PC-9 (cell line): ENCODE measurements at places on chromosomes 11 and 22. TPM values are rescaled to one million over a fixed set of nuclear protein-coding genes. Genes with fewer than 3 reads are reported as not detected.
A peak's percentile ranks its signal among the peaks of the same experiment; 100 is the strongest.

DNA sequence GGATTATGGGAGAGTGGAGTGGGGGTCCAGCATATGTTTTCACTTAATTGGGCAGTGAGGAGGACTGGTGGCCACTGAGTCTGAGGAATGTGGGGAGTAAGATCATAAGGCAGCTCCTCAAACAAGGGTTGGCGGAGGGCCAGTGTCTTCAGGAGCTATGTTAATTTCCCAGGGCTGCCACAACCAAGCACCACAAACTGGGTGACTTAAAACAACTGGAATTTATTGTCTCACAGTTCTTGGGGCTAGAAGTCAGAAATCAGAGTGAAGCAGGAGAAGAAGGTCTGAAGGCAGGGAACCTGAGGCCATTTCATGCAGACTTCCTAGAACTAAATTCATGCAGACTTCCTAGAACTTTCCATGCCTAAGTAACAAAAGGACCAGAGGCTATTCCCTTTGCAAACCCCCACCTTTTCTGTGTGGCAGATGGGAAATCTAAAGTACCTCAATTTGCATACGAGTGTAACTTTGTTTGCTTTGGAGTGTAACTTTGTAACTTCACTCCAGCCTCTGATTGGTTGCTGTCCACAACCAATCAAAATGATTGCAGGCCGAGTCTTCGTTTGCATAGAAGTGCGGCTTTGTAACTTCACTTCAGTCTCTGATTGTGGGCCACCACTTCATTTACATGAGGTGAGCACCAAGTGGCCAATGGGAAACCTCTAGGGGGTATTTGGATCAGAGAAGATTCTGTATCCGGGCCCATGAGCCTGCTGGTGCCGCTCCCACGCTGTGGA lies 50.5 kb upstream of the ZBED5 start:
- peak; percentile 40 for DNase-seq

- no peak for DNase-seq
Observed at GRCh38 chr11:28457481-28458065, 349.4 kb downstream of the METTL15 start.

RTN4R gene
- total RNA-seq: 5.0 and 7.0 TPM in 2 replicates

GRCh38 chr11:96151501-96151900 lies 191.5 kb downstream of the MAML2 start:
- no peak for DNase-seq

GRCh38 chr11:73221451-73221850 lies 3.4 kb downstream of the P2RY2 start:
- DNase-seq: no peak

INS gene
- not detected in 2 replicates for total RNA-seq

TMA7B gene
- not detected in 2 replicates for total RNA-seq

F2 gene
- total RNA-seq: 0.20 TPM in 1 of 2 replicates, not detected in the other

- DNase-seq: no peak
Observed at GRCh38 chr11:102115557-102115956, 5.3 kb downstream of the YAP1 start.

DNA sequence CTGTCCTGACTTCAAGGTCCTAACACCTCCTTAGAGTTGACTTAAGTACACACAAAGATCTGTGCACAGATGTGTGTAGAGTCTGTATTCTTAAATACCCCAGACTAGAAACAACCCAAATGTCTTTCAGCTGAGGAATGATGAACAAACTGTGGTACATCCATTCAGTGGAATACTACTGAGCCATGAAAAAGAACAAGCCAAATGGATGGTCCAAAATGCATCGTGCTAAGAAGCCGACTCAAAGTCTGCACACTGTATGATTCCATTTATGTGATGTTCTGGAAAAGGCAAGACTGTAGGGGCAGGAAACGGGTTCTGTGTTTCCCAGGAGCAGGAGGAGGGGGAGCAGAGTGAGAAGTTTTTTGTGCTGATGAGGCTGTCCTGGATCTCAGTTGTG lies 56.7 kb upstream of the LINC01488 start:
- DNase-seq: no peak

DNA sequence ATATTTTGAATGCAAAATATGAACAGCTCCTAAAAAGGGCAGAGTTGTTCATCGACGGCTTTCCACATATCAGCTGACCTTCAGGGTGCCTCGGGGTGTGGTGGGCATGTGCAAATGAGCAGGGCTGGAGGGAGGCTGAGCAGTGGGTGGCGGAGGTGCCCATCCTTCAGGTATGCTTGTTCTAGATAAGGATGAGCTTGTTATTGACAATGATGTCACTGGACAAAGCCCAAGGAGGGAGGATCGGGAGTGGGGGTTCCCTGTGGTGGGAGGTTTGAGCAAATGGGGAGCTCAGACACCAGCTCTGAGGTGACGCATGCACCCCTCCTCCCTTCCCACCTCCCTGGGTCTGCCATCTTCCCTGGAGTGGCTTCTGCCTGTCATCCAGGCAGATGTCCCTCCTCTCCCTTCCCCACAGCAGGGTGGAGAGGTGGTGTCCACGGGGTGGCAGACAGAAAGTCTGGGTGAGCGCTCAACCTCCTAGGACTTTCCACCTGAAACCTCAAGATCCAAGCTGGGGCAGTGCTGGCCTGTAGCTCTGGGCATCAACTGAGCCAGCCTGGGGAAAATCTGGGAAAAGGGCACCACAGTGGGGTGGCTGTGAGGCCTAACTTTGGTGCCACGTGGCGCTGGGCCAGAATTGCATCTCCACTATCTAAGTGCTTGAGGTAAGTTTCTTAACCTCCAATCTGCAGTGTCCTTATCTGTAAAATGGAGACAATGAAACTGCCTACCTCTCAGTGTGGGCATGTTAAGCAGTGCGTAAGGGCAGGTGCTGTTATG lies 106.3 kb upstream of the THY1 start:
- peak; percentile 28 for DNase-seq

SLC25A45 gene
- 9.5 and 9.8 TPM in 2 replicates for total RNA-seq

SLC29A2 gene
- total RNA-seq: 28.9 and 36.1 TPM in 2 replicates

DNA sequence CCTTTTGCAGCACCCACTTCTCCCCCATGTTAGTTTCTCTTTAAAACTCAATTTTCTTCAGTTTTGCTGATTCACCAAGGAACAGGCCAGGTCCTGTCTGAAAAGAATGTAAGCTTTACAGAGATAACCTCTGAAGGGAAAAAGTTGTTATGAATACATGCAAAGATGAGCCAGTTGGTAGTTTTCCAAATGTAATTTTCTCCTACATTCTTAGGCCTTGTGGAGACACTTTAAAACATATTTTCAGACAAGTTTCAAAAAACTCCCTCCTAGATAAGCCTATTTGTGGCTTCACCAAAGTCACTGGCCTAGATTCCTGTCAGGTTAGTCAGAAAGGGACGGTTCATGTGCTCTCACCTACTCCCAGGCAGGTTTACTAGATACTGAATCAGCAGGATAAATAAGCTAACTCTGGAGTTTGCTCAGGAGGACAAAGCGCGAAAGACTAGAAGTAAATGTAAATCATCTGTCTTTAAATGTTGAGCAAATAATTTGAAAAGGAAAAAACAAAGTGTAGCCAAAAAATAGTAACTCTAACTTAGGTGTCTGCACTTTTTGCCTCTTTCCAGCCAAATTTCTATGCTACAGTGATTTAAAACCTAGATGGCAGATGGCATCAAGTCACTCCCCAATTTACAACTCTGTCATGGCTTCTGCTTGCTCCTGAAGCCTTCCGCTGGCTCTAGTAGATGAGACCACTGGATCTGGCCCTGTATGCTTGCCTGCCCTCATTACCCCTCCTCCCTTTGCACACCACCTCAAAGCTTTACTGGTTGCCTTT lies 4.9 kb upstream of the ATP6V1E1 start:
- peak; percentile 93 for DNase-seq

NXPE1 gene
- not detected in 2 replicates for total RNA-seq

DNA sequence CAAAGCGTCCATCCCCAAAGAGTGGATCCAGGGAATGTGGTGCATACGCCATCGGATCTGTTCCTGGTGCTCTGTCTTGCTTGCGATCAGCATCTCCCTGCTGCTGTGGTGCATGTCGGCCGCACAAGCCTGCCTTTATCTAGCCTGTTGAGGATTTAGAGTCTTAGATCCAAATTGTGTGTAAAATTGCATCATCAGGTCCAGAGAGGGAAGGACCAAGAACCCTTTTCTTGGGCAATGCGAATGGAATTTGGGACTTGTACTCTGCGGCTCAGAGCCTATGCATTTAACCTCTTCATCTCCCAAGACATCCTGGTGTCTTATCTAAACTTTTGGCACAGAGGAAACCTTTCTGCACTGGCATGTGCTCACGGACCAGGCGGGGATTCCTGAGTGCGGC lies 1238.7 kb downstream of the TBC1D22A start:
- DNase-seq: no peak

DNA sequence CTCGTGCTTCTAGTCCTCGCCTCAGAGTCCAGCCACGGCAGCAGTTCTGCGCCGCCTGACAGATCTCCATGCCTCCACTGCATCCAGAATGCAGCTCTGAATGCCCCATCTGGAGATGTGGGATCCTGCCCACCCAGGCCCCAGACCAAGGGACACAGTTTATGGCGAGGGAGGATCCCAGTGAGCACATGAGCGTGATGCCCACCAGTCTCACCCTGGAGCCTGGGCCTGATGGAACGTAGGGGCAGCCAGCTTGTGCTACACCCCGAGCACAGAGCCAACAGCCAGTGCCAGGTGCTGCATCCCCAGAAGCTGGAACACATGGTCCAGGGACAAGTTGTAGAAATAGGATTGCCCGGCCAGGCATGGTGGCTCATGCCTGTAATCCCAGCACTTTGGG lies 10.4 kb downstream of the IGLL1 start:
- DNase-seq: no peak

GRCh38 chr22:20741634-20742581 lies 32.0 kb upstream of the SERPIND1 start:
- DNase-seq: peak; percentile 21

DNA sequence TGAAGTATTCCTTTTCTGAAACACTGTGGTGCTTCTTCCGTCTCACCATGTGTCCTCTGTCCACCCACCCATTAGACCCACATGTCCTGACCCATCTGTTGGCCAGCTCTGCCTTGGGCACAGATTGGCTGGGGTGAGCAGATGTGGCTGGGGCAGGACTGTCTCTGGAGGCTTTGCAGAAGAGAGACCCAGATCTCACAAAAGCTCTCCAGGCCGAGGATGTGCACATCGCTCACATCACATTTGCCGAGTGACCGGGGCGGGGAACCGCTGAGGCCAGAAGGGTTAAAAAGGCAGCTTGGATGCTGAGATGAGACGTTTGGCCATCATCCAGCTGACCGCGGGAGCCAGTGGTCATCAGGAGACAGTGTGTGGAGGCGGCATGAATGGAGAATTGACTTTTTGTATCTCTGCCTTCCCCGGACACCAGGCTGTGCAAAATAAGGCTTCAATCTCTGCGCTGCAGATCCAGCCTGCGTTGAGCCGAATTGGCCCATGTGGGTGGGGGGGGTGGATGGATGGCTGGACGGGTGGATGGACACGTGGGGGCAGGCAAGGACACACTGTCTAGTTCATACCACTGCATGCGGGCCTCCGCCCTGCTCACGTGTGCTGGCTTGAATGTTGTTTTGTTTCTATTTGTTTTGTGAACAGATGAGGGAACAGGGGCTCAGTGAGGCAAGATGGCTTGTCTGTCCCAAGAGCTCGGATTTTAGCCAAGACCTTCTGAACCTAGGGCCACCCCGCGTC lies 6.1 kb downstream of the IFITM10 start:
- DNase-seq: no peak

- no peak for DNase-seq
Observed at GRCh38 chr11:10487002-10487647, 32.1 kb downstream of the AMPD3 start.

EXPH5 gene
- 23.3 and 36.3 TPM in 2 replicates for total RNA-seq

SYTL2 gene
- total RNA-seq: 13.3 and 16.0 TPM in 2 replicates

GRCh38 chr11:130765951-130766649 lies 150.2 kb downstream of the SNX19 start:
- DNase-seq: no peak

DNA sequence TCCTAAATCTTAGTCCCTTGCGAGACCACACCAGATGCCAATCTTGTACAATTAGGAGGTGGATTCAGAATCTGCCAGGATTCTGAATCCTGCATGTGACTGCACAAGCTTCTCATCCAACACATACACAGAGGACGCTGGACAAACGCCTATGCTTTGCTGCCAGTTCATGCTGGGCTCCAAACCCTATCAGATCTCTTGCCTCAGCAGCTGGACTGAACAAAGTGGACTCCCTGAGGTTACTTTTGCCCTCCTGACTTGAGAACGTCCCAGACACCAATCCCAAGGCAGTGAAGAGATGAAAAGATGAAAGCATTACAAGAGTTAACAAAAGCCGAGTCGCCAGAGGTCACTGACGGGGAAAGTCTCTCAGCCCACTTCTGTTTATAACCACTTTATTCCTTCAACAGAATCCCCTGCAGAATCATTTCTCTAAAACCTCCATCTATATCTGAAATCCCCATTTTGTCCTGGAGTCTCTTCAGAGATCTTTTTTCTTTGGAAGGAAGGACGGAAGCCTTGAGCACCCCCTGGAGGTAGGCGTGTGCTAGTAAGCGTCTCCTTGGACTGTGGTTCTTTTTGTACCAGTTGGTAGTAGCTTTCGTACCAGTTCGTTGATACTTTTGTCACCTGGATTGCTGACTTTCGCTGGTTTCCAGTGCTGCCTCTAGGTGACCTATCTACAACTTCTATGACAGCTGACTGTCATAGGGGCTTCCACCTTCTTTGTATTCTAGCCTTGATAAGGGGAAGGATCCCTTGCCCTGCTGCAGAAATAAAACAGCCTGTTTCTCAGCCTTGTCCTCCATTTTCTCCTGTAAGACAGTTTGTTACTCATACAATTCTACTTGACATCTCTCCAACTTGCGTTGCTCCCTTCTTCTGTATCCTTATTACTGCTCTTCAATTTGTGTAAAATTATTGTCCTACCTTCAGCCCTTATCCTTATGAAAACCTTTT lies 26.1 kb upstream of the EED start:
- peak; percentile 56 for DNase-seq

CALCB gene
- total RNA-seq: not detected in 2 replicates

DNA sequence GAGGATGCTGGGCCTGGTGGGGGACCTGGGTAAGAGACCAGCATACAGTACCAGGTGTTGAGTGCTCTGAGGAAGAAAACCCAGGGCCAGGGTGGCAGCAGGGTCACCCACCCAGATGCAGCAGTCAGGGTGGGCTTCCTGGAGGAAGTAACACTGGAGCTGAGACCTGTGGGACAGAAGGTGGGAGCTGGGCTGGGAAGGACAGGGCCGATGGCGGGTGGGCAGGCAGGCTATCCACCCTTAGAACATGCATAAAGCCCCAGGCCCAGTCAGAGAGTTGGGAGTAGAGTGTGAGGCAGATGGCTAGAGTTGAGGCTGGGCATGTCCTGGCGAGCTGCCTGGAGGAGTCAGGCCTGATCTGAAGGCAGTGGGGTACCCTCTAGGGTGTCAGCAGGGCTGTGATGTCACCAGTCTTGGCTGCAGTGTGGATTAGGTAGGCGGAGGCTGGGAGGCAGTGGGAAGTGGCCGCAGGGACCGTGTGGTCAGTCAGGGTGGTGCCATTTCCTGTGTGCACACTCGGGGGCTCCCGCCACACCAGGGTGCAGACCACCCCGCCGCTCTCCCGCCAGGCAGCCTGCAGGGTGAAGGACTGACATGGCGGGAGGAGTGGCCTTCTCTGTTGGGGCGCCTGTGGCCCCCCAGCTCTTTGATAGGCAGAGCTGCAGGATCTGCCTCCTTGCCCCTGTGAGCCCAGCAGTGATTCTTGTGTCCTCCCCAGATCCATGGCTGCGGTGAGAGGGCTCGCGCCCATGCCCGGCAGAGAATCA lies 35.3 kb downstream of the IGHMBP2 start:
- DNase-seq: no peak

SCGB1D2 gene
- total RNA-seq: not detected in 2 replicates

- no peak for DNase-seq
Observed at GRCh38 chr22:33921525-33922348, 1.5 kb upstream of the LARGE1 start.

OMP gene
- 1.4 TPM in 1 of 2 replicates, not detected in the other for total RNA-seq

MAPK8IP2 gene
- 0.79 and 0.88 TPM in 2 replicates for total RNA-seq

PHOX2A gene
- total RNA-seq: not detected in 2 replicates

GRCh38 chr22:45179276-45180049 lies 15.7 kb downstream of the NUP50 start:
- DNase-seq: no peak
